ENCODE measurements at places on chromosomes 6 and 20. TPM values are rescaled to one million over a fixed set of nuclear protein-coding genes. Genes with fewer than 3 reads are reported as not detected.
A peak's percentile ranks its signal among the peaks of the same experiment; 100 is the strongest.

DNA sequence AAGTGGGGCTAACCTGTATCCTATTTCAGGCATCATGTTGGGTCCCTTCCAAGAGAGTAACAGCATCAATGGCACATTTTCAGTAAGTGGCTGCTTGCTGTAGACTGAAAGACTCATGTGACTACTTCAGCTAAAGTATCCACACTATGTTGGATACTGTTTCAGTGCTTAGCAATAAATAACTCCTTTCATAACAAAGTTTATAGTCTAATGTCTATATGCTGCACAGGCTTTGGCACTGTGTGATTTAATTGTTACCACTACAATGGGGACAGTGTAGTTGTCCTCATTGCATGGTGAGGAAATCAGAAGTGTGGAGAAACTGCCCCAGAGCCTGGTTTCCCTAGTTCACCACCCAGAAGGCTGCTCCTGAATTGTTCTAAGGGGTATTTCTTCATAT is 318.0 kb upstream of the PTCHD4 start:
- H3K36me3 ChIP-seq: no peaks in the 10 kb centered on the region
- H3K27ac ChIP-seq: no peak overlapping the region
- no peak for DNase-seq
- H3K4me1 ChIP-seq: no peaks in the 10 kb centered on the region

The TNF gene
- 13.3 TPM for polyA plus RNA-seq

GRCh38 chr6:91276315-91276714 is 689.4 kb upstream of the MAP3K7 start:
- DNase-seq: no peak
- no peak overlapping the region for H3K4me3 ChIP-seq
- no peaks in the 10 kb centered on the region for H3K27me3 ChIP-seq

- H3K4me1 ChIP-seq: peaks cover 24% of the 10 kb centered on the region
- H3K4me3 ChIP-seq: no peak overlapping the region
- no peak for DNase-seq
- H3K27ac ChIP-seq: no peak overlapping the region
- no peaks in the 10 kb centered on the region for H3K27me3 ChIP-seq
- no peaks in the 10 kb centered on the region for H3K36me3 ChIP-seq
These were observed 5.2 kb downstream of the HFE start for GRCh38 chr6:26092443-26092842.

- no peaks in the 10 kb centered on the region for H3K27me3 ChIP-seq
- H3K4me3 ChIP-seq: no peak overlapping the region
- H3K4me1 ChIP-seq: no peaks in the 10 kb centered on the region
- no peak overlapping the region for H3K27ac ChIP-seq
These were observed 297.1 kb downstream of the DHX35 start for GRCh38 chr20:39259010-39259803.

DNA sequence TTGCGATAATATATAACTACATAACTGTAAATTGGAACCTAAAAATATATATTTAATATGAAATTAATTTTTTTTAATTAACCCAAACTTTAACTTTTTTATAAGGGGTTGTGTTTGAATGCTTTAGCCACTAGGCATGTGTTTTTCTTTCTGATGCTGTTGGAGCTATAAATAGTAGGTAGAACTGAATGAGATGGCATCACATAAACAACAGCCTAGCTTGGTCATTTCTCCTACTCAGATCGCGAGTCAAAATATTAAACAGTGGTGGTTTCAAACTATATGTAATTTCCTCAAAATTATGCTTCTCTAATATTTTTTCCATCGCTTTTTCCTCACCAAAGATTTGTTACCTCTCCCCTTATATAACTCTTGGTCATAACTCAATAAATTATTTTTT is 243.2 kb downstream of the ARID1B start:
- DNase-seq: no peak
- H3K27ac ChIP-seq: peak overlapping the region; percentile 100
- H3K4me3 ChIP-seq: peak overlapping the region; percentile 79
- peaks cover 35% of the 10 kb centered on the region for H3K4me1 ChIP-seq
- no peaks in the 10 kb centered on the region for H3K36me3 ChIP-seq

- no peak overlapping the region for H3K4me3 ChIP-seq
- no peak overlapping the region for H3K27ac ChIP-seq
- H3K36me3 ChIP-seq: no peaks in the 10 kb centered on the region
These were observed 166.1 kb upstream of the LAMP5 start for GRCh38 chr20:9348316-9348715.

DNA sequence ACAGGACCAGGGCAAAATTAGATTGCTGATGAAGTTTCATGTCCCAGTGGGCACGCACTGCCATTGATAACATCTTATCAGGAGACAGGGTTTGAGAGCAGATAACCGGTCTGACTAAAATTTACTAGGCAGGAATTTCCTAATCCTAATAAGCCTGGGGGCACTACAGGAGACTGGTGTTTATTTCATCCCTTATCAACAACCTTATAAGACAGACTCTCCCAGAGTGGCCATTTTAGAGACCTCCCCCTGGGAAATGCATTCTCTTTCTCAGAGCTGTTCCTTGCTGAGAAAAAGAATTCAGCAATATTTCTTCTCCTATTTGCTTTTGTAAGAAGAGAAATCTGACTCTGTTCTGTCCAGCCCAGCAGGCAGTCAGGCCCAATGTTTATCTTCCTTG is 423.4 kb upstream of the IMPG1 start:
- no peak overlapping the region for H3K4me3 ChIP-seq
- no peak overlapping the region for H3K27ac ChIP-seq
- H3K27me3 ChIP-seq: no peaks in the 10 kb centered on the region
- H3K4me1 ChIP-seq: no peaks in the 10 kb centered on the region
- no peak for DNase-seq

DNA sequence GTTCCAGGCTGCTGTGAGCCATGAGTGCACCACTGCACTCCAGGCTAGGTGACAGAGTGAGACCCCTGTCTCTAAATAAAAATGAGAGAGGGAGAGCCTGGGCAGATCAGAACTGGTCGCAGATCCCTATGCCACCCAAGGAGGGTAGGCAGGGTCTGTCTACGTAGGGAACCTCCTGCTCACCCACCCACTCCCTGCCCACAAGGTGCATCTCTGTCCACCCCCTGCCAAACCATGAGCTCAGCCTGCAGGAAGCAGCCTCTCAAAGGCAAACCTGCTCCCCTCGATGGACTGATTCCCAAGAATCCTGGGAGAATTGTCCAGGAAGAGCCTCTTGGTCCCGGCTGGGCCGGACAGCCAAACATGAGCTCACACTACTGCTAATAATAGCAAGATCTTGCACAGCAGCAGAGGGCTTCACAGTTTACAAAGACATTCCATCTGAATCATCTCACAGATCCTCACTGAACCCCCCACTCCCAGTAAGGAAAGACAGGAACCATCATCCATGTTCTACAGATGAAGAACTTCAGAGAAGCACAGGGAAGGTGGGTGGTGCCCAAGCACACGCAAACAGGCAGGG is 27.8 kb upstream of the TLDC2 start:
- no peak for DNase-seq
- H3K27ac ChIP-seq: peak overlapping the region; percentile 92
- H3K27me3 ChIP-seq: no peaks in the 10 kb centered on the region
- H3K36me3 ChIP-seq: no peaks in the 10 kb centered on the region
- peaks cover 91% of the 10 kb centered on the region for H3K4me1 ChIP-seq

DNA sequence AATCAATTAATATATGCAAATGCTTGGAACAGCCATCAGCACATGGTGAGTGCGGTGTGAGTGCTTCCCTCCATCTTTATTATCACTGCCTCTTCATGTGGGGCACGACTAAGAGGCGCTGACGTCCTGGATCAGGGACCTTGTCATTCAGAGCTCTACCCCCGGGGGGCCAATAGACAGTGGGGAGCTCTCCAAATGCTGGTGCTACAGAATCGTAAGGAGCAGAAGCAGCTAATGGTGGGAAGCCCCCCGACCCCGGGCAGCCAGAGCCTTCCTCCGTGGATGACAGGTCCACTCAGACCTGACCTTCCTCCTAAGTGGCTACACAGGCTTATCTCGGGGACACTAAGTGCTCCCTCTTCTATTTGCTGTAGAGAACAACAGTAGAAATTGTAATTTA is 257.5 kb upstream of the PMEPA1 start:
- no peak overlapping the region for H3K27ac ChIP-seq
- no peak overlapping the region for H3K4me3 ChIP-seq
- DNase-seq: no peak
- no peaks in the 10 kb centered on the region for H3K4me1 ChIP-seq
- H3K27me3 ChIP-seq: peaks cover 4% of the 10 kb centered on the region

The MYH7B gene
- polyA plus RNA-seq: 0.77 TPM

The RAB44 gene
- polyA plus RNA-seq: 0.24 TPM

GRCh38 chr20:58978351-58979190 is 2.5 kb upstream of the NELFCD start:
- DNase-seq: no peak
- peaks cover 32% of the 10 kb centered on the region for H3K4me1 ChIP-seq
- no peak overlapping the region for H3K27ac ChIP-seq
- H3K4me3 ChIP-seq: no peak overlapping the region
- no peaks in the 10 kb centered on the region for H3K27me3 ChIP-seq

The CD93 gene
- polyA plus RNA-seq: 5.9 TPM

The LTB gene
- polyA plus RNA-seq: 838 TPM

GRCh38 chr20:6940876-6941275 is 173.4 kb downstream of the BMP2 start:
- no peak for DNase-seq
- no peaks in the 10 kb centered on the region for H3K36me3 ChIP-seq
- H3K4me3 ChIP-seq: no peak overlapping the region

The CCN6 gene
- not detected for polyA plus RNA-seq

The GRM4 gene
- 0.05 TPM for polyA plus RNA-seq

DNA sequence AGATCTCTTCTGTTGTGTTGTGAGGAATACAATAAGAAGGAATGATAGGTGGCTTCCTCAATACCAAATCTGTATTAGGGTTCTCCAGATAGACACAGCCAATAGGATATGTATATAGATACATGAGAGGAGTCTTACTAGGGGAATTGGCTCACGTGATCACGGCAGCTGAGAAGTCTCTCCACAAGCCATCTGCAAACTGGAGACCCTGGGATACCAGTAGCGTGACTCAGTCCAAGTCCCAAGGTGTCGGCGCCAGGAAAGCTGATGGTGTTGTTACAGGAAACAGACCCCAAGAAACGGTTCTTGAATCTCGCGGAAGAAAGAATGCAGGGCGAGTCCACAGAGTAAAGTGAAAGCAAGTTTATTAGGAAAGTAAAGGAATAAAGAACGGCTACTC is 61.4 kb downstream of the SYTL3 start:
- H3K27ac ChIP-seq: no peak overlapping the region
- no peak overlapping the region for H3K4me3 ChIP-seq
- peaks cover 35% of the 10 kb centered on the region for H3K4me1 ChIP-seq
- H3K36me3 ChIP-seq: peaks cover 61% of the 10 kb centered on the region
- peak; percentile 47 for DNase-seq
- H3K27me3 ChIP-seq: no peaks in the 10 kb centered on the region

GRCh38 chr6:79634491-79635231 is 3.5 kb downstream of the SH3BGRL2 start:
- H3K27ac ChIP-seq: no peak overlapping the region
- no peak overlapping the region for H3K4me3 ChIP-seq
- peaks cover 9% of the 10 kb centered on the region for H3K4me1 ChIP-seq

GRCh38 chr20:51551186-51551585 is 8.7 kb upstream of the NFATC2 start:
- no peaks in the 10 kb centered on the region for H3K4me1 ChIP-seq
- no peak overlapping the region for H3K27ac ChIP-seq
- DNase-seq: no peak
- H3K36me3 ChIP-seq: no peaks in the 10 kb centered on the region
- H3K4me3 ChIP-seq: no peak overlapping the region

- peak overlapping the region; percentile 24 for H3K27ac ChIP-seq
- DNase-seq: no peak
- no peak overlapping the region for H3K4me3 ChIP-seq
These were observed 98.8 kb downstream of the SASH1 start for GRCh38 chr6:148441454-148441911.

GRCh38 chr6:38131527-38131965 is 312.0 kb downstream of the ZFAND3 start:
- no peak overlapping the region for H3K27ac ChIP-seq
- H3K36me3 ChIP-seq: no peaks in the 10 kb centered on the region
- no peak overlapping the region for H3K4me3 ChIP-seq
- no peaks in the 10 kb centered on the region for H3K4me1 ChIP-seq
- DNase-seq: no peak

- no peak for DNase-seq
- H3K4me3 ChIP-seq: no peak overlapping the region
- H3K36me3 ChIP-seq: no peaks in the 10 kb centered on the region
- H3K27me3 ChIP-seq: no peaks in the 10 kb centered on the region
- H3K4me1 ChIP-seq: no peaks in the 10 kb centered on the region
- peak overlapping the region; percentile 16 for H3K27ac ChIP-seq
These were observed 28.0 kb upstream of the ADGRF5 start for GRCh38 chr6:46949632-46950280.

- no peaks in the 10 kb centered on the region for H3K36me3 ChIP-seq
- H3K4me1 ChIP-seq: no peaks in the 10 kb centered on the region
- no peaks in the 10 kb centered on the region for H3K27me3 ChIP-seq
- DNase-seq: no peak
- H3K27ac ChIP-seq: no peak overlapping the region
These were observed 94.6 kb downstream of the FAXC start for GRCh38 chr6:99254616-99255550.

The HLA-DPA1 gene
- 346 TPM for polyA plus RNA-seq

- peak overlapping the region; percentile 98 for H3K27ac ChIP-seq
- peaks cover 19% of the 10 kb centered on the region for H3K4me1 ChIP-seq
- no peaks in the 10 kb centered on the region for H3K27me3 ChIP-seq
- H3K4me3 ChIP-seq: peak overlapping the region; percentile 14
These were observed 68.1 kb downstream of the HFE start for GRCh38 chr6:26155061-26155930.

DNA sequence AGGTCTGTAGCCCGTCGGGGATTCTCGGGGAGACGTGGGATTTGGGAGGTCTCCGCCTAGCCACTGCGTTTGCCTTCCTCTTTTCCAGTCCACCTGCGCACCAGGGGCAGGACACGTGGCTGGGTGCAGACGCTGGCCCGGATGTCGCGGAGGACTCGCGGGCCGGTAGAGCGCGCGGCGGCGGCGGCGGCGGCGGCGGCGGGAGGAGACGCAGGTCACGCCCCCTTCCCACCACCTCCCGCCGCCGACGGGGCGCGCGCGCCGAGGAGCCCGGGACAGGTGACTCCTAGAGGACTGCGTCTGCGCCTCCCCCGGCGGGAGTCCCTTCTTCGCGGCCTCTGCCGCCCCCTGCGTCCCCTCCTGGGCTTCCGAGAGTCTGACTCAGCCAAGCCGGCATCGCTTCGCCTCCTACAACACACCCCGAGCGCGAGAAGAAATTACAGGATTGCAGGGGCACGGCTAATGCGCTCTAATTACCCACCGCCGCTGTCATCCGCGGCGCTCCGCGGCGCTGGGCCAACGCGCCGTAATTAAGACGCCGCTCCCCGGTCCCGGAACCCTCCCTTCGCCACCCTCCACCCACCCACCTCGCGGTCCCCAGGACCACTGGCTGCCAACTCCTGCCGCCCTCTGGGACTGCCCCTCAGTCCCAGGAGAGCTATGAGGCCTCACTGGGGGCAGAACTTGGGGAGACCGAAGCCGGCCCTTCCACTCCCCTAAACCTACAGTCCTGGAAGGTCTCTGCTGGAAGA is 124.5 kb downstream of the MRPL14 start:
- H3K4me3 ChIP-seq: peak overlapping the region; percentile 31
- peaks cover 11% of the 10 kb centered on the region for H3K4me1 ChIP-seq
- peak; percentile 65 for DNase-seq
- H3K27ac ChIP-seq: no peak overlapping the region
- H3K27me3 ChIP-seq: peaks cover 47% of the 10 kb centered on the region

GRCh38 chr6:12014027-12014872 is 2.1 kb downstream of the HIVEP1 start:
- peaks cover 47% of the 10 kb centered on the region for H3K4me1 ChIP-seq
- H3K27me3 ChIP-seq: no peaks in the 10 kb centered on the region
- no peak overlapping the region for H3K4me3 ChIP-seq
- H3K36me3 ChIP-seq: peaks cover 4% of the 10 kb centered on the region
- DNase-seq: no peak

The ACTL10 gene
- 2.9 TPM for polyA plus RNA-seq

The TNXB gene
- polyA plus RNA-seq: 39.3 TPM

- H3K27ac ChIP-seq: peak overlapping the region; percentile 48
- no peak for DNase-seq
- peaks cover 52% of the 10 kb centered on the region for H3K36me3 ChIP-seq
These were observed 34.2 kb upstream of the C20orf203 start for GRCh38 chr20:32707691-32708581.

Data from spleen (tissue), 13 donors.